ENCODE measurements at places on chromosomes 12 and 14.

- no peak for DNase-seq
Measured at GRCh38 chr14:86707071-86707470, 1177.1 kb downstream of the FLRT2 start.

GRCh38 chr12:97647142-97647541 lies 184.5 kb downstream of the RMST start:
- no peak for DNase-seq

DNA sequence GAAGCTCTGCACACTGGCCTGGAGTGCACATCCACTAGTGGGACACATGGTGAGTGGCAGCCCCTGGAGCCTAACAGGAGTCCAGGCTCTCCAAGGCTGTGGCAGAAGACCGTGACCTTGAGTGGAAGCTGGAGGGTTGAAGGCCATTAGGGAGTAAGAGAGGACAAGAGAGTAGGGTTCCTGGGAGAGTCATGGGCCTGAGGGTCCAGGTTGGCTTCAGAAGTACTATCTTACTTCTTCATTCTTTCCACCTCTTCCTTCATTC lies 406 bp downstream of the IL23A start:
- no peak for DNase-seq

GRCh38 chr12:92068459-92068858 lies 77.2 kb downstream of the BTG1 start:
- DNase-seq, result no peak

- DNase-seq, result no peak
Measured at GRCh38 chr12:122013791-122014590, 7.7 kb upstream of the BCL7A start.

DNA sequence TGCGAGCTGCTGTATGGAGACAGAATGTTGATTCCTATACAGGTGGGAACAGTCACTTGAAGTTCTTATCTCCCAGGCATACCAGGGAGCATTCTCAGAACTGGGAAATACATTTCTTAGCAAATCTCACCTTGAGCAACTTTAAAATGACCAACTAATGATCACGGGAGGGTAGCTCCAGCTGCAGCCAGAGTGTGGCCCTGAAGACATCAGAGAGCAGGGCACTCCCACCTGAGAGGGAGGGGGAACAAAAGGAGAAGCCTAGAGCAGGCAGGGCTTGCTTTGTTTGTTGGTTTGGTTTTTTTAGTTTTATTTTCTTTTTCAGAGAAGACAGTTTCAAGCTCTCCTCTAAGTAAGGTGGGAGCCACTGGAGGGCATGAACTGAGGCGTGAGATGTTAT lies 101.1 kb downstream of the OTX2 start:
- DNase-seq, result no peak

DNA sequence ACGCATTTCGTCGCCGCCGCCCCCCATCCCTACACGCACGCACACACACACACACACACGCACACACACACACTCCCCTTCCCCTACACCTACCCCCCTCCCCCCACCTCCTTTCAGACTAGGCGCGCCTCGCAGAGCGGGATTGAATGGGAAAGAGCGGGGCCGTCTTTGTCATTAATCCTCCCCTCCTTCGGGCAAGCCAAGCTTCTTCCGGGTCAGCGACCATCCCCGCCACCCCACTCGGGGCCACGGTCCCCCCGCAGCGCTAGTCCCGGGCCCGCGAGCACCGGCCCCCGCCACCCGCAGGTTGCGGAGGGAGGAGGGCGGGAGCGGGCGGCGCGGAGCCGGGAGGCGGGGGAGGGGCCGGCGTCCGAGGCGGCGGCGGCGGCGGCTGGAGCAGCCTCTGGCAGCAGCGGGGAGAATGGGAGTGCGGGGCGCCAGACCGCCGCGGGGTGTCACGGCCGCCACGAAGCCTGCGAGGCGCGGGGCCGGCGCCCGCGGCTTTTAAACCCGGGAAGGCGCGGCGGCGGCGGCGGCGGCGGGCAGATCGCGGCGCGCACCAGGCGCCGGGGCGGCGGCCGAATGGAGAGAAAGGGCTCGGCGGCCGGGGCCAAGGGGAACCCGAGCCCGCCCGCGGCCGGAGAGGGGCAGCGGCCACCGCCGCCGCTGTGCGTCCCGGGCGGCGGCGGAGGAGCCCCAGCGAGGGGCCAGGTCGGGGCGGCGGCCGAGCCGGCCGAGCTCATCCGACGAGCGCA lies at the start of gene TTC9:
Gene TTC9, plus strand, starts transcription at position 369 of the 755 bp plus-strand sequence. Its CDS starts 214 bp downstream, at position 583.
- no peak for DNase-seq

DNA sequence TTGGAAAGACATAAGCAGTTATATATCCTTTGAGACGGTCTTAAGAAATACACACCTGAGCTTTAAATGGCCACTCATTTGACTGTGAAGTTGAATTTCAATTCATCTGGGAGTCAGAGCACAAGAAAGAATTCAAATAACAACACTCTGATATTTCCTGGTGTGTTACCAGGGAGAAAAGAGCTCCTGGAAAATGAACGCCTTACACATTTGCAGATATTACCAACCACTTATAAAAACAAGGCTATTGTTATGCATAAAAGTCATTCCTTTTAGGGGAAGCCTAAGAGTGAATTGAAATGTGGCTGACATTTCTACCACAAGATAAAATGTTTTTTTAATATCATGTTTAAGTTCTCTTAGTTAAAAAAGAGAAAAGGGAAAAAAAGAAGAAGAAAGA lies 229.2 kb upstream of the PLEKHG7 start:
- DNase-seq, result no peak

All from stimulated activated CD4-positive, alpha-beta T cell treated with anti-CD3 and anti-CD28 coated beads, TNF-alpha, amount 100 ng/mL, for 24 hours (primary cell).